ENCODE measurements at places on chromosomes 2 and 18. TPM values are rescaled to one million over a fixed set of nuclear protein-coding genes. Genes with fewer than 3 reads are reported as not detected.

The MREG gene
- 23.0 TPM for total RNA-seq

The EPAS1 gene
- total RNA-seq: 4.7 TPM

The KIAA2012 gene
- not detected for total RNA-seq

The CCDC148 gene
- 2.1 TPM for total RNA-seq

The CCDC102B gene
- 3.1 TPM for total RNA-seq

The FBLN7 gene
- total RNA-seq: 0.80 TPM

The CRACDL gene
- 0.72 TPM for total RNA-seq

The EDAR gene
- total RNA-seq: 0.05 TPM

The ZNF396 gene
- 1.0 TPM for total RNA-seq

The ALLC gene
- not detected for total RNA-seq

The SAG gene
- total RNA-seq: not detected

The FABP1 gene
- 0.46 TPM for total RNA-seq

The C2orf66 gene
- not detected for total RNA-seq

Data from WTC11 (cell line).